ENCODE measurements at places on chromosomes 16 and 17.

DNA sequence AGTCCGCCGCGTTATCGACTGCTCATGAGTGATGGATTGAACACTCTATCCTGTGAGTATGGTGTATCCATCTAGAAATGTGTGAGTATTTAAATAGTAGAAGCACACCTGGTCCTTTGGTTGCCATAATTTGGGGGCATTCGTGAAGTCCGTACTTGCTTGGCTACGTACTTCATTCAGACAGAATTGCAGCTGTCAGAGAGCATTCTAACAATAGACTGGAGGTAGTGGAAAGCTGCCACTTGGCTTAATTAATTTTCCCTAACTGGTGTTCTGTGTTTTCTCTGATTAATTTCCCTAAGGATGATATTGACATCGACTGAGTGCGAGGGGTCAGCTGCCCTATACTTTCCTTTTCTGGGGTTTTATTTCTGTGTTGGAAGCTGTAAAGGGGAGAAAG, 14.1 kb downstream of the RPA1 start:
- no peak for DNase-seq

- no peak for DNase-seq
Observed at GRCh38 chr16:82682767-82683166, 56.0 kb downstream of the CDH13 start.

DNA sequence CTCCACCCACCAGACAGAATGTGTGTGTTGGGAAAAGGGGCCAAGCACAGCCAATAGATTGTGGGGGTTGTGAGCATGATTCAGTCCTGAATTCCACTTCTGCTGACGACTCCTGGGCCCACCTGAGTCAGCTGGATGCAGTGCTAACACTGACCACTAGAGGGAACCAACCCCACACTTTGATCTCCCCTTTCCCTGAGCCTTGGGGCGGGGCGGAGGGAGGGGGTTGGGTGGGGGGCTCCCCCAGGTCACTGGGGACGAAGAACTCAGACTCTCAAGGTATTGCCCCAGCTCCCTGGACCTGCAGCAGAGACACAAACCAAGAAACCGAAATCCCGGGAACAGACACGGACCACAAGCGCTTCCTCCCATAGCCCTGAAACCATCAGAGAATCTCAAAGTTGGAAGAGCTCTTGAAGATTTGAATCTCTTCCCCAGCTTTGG, 621 bp upstream of the CSHL1 start:
- peak; percentile 15 for DNase-seq

DNA sequence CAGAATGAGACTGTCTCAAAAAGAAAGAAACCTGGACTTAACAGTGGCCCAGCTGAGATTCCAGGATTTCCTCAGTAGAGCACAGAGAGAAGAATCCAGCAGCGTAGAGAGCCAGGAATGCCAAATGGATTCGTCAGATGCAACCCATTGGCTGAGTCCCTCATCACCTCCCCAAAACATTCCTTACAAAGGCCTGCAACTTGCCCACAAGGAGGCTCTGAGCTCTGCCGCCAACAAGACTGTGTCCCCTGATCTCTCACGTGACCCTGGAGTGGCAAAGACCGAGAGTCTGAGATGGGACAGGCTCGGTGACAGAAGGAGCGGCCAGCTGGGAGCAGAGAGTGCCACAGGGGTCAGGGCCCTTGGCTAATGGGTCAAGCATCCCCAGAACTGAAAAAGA, 6.9 kb upstream of the CHMP6 start:
- no peak for DNase-seq

DNA sequence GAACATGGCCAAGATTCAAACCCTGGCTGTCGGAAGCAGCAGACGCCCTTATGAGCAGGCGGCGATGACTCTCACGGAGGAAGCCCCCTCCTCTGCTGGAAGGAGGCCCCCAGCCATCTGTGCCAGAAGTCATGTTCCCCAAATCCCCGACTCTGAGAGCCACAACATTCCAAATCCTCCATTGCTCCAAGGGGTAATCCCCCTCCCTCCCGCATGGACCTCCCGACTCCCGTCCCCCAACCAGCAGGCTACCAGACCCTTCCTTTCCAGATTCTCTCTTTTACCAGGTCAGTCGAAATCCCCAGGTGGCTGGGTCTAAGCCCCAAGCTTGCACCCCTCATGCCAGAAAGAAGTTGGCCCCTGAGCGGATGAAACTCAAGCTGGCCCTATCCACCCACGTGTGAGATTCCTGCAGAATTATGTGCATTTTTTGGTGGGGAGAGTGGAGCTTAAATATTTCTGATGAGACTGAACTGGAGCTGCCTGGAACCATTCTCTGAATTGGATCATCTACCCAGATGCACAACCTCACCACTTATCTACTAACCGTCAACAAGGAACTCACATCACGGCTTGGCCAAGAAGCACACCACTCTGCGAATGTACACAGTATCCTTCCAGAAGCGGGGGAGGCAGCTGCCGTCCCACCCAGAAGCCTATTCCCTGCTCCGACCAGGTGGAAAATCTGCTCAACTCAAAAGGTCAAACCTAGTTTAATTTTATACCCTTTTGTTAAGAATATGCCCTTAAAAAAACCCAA, 283.5 kb downstream of the C16orf95 start:
- no peak for DNase-seq

DNA sequence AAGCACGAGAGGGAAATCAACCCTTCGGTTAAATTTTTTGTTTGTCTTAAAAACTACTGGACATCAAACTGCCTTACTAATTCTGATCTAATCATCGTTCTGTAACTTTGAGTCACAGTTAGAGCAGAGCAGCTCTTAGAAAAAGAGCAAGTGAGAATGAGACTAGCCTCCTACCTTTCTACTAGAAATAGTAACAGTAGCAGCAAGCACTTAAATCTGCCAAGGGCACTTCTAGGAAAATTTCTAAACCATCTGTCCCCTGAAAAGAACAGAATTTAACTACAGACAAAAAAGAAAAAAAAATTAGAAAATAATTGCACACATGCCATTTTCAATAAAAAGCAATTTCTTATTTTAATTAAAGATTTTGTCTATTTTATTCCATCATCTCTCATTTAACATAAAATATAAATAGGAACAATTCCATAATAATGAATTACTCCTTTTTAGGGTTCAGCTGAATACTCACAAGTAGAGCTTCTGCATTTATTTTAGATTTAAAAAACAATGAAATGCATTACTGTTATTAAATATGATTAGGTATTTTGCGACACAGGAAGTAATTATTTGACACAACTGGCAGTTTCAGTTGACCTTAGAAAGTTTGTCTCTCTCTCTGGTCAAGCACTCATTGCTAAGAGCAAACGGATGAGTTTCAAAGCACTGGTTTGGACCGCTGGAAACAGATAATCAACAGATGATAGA, 250.8 kb upstream of the SOX9 start:
- no peak for DNase-seq

DNA sequence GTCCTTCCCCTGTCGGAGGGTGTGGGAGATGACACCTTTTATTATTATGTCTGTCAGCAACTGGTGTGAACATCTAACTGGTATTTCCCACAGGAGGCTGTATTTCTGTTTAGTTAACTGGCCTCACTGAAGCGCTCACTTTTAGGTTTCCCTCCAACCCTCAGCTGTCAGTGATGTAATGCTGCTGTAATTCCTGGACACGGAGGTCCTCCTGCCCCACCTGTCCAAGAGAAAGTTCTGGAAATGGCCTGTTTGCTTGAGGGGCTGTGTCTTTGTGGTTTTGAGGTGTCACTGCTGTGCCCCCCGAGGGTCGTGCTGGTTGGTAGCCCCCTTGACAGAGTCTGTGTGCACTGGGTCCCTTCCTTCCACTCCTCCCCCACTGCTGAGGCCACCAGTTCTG, 11.5 kb downstream of the KCNJ12 start:
- no peak for DNase-seq

DNA sequence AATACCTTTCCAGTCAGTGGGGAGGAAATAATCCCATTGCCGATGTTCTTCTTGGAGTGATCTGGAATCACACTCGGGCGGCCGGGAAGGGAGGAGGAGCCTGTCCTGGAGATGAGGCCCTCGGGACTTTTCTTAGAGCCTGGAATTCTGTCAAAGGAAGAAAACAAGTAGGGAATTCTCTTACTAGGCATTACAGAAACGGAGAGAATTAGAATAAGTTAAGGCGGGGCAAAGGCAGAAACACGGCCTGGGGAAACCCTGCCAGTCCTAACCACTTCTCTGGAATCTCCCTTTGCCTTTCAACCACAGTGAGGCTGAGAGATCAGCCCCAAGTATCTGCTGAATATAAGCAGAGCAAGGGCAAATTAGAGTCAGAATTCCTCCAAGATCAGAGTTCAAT, 27.8 kb downstream of the USP36 start:
- DNase-seq = no peak

DNA sequence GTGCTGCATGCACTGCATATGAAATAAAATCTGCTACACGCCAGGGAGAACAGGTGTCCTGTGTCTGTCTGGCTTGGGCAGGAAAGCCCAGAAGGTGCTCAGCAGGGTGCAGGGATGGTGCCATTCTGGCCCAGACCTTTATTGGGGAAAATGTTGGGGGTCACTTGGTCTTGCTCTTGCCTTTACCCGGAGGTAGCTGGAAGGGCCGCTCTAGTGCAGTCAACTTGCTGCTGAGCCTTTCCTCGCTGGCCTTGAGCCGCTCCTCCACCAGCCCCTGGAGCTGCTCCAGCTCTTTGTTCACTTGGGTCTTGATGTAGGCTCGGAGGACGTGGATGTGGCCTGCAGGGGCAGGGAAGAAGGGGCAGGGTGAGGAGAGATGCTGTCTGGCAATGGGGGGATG, 4.5 kb downstream of the CFAP119 start:
- DNase-seq = no peak

DNA sequence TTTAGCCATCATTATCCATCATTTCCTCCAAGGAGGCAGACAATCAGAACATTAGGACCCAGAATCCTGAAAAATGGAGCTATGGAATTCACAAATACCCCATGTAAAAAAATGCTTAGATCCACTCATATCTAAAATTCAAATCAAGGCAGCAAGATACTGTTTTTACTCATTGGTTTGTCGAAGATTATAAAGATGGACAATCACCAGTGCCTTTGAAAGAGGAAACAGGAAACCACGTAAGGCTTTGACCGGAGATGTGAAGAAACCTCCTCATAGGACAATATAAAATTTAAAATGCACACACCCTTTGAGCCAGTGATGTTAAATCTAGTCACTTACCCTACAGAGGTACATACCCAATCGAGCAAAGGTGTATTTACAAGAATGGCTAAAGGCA, 130.0 kb downstream of the XYLT1 start:
- DNase-seq = no peak

DNA sequence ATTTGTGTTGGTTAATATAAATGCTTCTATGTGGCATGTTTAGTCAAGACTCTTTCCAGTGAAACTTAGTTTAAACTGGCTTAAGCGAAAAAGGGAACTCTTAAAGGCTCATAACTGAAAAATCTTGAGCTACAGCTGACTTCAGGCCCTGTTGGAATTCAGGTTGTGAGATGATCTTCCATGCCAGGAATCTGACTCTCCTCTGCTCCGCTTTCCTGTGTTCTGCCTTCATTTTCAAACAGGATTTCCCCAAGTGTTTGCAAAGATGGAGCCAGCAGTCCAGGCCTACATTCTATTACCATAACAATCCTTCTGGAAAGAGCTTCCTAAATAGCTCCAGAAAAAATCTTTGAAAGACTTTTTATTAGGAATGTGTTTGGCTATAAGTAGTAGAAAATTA, 134.9 kb downstream of the NLK start:
- no peak for DNase-seq

DNA sequence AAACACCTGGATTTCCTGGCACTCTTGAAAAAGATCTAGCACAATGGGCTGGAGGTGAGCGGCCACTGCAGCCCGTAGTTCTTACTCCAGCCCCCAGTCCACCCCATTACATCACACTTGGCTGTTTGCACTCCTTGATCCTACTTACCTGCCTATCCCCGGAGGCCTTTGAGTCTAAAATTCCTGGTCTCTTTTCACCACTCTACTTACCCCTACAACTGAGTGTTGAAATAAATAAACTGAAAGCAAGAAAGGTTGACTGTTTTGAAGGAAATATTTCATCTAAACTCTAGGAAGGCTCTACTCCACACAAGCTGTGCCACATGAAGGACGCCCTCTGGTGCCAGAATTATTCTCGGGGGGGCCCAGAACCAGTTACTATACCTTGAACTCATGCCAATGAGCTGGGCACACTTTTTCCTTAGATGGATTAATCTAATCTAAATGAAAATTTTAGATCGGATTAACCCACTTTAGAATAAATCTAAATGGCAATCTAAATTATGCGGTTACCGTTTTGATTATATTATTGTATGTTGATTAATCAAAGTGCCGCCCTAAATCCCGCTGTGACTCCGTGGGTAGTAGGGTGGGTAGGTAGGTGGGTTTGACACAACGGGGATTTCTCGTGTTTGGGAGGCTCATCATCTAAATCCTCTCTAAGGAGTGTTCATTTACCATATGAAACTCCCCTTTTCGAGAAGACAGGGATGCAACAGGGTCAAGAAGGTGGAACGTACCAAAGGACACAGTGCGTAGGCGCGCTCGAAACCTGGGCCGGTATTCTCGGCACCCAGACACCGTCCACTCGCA, 651 bp upstream of the EIF1 start:
- DNase-seq = peak; percentile 48

GRCh38 chr17:22270381-22270780, 578.1 kb downstream of the KCNJ18 start:
- DNase-seq = no peak

- no peak for DNase-seq
Observed at GRCh38 chr17:2924211-2924610, 128.0 kb downstream of the RAP1GAP2 start.

DNA sequence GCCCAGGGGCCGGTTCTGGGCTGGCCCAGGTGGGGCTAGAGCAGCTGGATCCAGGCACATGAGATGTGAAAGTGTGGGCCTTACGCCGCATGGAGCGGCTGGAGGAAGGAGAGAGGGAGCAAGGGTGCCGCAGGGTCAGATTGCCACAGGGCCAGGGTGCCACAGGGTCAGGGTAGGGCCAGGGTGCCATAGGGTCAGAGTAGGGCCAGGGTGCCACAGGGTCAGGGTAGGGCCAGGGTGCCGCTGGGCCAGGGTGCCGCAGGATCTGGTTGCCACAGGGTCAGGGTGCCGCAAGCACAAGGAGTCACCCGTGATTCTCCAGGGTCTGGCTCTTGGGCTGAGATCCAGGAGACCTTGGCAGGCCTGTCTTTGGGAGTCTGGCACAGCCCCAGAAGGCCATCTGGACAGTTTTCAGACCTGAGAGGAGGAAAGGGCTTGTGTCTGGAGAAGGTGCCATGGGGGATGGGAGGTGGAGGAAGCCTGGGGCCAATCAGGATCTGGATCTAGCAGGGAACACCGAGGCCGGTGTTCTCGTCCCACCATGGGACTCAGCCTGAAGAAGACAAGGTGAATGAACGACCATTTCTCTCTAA, 13.1 kb upstream of the LASP1NB start:
- no peak for DNase-seq
